ENCODE measurements at places on chromosomes 12 and 14.

GRCh38 chr14:58749066-58749669 lies 111.4 kb downstream of the DACT1 start:
- DNase-seq = no peak

GRCh38 chr12:109631302-109631701 lies 57.7 kb downstream of the MVK start:
- no peak for DNase-seq

- DNase-seq = no peak
These were observed 1073.6 kb downstream of the BCL11B start for GRCh38 chr14:98198385-98198784.

- no peak for DNase-seq
These were observed 613 bp downstream of the DUSP16 start for GRCh38 chr12:12562016-12562483.

DNA sequence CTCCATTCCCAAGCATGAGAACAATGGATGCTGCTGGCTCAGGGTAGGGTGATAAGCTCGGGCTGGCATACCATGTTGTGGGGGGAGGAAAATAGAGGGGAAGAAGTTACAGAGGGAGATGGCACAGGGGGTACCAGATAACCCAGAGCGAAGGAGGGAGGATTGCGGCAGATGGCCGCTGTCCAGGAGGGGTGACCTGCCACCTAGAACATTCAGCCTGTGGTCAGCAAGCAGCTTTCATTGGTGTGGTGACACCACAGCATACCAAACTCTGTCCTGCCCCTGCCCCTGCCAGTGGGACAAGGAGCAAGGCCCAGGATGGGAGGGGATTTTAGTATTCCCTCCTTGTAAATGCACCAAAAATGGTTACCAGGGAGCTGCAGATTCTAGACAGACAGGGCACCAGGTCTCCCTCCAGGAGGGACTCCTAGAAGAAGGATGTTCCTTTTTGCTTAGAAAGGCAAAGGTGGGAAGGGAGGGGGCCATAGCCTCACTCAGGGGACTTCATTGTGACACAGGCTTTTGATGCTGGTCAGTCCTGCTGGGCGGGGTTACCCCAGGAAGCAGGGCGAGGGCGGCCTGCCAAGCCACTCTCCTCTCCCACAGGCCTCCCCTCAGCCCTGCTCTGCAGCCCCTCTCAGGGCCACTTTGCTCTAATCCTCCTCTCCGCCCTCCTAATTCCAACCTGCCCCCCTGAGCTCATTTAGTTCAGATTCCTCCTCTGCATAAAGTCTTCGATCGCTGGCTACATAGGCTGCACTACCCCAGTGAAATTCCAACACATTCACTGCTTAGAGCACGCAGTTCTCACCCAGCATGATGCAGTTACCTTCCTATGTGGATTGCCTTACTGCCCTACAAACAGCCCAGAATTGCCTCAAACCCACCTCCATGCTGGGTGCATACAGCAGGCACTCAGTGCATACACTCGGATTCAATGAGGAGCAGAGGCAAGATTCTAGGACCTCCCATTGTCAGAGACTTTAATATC lies 36.0 kb upstream of the PLEKHG6 start:
- no peak for DNase-seq

DNA sequence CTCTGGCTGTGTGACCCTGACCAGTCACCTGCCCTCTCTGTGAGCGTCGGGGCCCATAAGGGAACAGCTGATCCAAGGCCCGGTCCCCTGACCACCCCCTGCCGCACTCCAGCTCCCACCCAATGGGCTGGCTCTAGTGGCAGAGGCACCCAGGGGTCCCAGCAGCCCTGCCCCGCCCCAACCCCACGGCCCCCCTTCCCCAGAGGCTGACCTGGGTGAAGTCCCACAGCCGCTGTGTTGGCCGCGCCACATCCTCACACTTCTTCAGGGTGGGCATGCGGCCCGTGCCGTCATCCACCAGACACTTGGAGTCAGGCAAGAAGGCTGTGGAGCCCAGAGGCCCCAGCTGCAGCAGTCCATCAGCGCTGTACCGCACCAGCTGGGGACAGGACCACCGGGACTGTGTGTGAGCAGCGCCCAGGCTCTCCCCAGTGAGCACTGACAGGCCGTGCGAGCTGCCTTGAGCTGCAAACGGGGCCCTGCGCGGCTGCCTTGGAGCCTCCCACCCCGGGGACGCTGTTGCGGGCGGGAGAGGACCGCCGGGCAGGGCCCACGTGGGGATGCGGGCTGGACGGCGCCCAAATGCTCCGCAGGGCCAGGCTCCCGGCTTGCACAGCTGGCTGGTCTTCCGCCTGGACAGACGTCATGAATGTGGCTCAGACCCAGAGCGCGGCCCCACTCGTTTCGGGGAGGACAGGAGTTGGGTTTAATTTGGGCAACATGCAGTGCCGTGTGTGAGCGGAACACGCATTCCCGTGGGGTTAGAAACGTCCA lies 53.5 kb downstream of the NOC4L start:
- no peak for DNase-seq

GRCh38 chr14:36519431-36520321 lies at the start of gene NKX2-1:
Gene NKX2-1 (minus strand): TSS chr14:36520232. CDS start chr14:36520129, 103 bp downstream.
- DNase-seq = no peak

DNA sequence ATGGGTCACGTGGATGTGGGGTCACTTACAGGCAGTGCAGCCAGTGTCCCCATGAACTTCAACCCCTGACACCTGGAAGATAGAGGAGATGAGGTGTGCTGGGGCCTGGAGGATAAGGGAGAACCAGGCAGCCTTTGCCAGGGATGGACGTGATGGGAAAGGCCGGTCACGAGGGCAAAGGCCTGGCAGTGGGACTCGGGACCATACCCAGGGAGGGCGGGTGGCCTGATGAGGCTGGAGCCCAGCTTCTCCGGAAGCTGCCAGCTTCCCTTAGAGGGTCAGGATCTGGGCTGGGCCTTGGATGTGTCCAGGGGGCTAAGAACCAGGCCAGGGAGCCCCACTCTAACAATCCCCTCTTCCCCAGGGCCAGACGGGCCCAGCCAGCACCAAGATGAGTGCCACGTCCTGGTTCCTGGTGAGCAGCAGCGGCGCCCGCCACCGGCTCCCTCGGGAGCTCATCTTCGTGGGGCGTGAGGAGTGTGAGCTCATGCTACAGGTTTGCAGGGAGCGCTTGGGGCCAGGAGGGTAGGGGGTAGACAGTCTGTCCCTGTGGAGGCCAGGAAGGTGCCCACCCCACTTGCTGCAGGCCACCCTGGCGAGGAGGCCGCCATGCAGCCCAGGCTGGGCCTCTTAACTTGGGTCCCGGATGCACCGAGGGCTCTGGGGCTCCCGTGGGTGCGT lies 3.1 kb downstream of the CEP170B start:
- DNase-seq = no peak

DNA sequence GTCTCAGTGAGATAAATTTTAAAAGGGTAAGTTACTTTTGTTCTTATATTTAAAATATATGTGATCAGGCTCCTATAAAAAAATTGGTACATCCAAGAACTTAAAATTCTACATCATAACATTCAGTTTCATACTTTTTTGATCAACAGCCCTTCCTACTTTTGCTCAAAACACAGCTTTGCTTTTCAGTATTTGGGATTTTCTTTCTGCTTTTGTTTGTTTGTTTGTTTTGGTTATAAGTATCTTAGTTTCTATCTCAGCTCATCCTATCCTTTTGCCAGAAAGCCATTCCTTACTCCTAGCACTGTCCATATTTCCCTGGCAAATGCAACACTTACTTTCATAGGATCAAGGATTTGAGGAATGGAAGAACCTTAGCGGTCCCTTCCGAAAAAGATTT lies 4.7 kb upstream of the PCED1B start:
- no peak for DNase-seq

DNA sequence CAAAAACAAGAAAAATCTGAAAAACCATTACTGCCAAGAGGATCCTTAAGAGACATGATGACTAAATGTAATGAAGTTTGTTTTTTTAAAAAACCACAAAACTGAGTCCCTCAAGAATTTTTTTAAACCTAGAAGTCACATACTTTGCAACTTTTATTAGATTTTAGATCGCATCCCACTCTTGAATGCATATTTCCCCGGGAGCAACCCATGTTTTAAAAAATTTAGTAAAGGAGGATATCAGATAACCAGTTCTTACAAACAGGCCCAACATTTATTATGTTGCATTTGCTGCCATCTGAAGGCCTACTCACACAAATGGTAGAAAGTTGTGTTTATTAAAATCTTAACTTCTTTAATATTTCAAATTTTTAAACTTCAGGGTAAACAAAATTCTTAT lies 44.3 kb upstream of the CCT2 start:
- DNase-seq = no peak

DNA sequence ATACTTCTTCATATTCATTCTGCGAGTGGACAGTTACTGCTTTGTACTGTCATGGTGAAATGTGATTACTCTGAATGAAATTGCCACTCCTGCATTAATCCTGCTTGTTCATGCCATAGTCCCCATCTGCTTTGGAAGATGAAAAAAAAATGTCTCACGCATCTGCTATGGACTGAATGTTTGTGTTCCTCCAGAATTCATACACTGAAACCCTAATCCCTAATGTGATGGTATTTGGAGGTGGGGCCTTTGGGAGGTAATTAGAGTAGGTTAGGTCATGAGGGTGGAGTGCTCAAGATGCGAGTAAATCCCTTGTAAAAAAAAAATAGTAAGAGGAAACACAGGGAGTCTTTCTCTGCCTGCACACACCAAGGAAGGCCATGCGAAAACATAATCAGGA lies 427.2 kb downstream of the TMTC2 start:
- no peak for DNase-seq

GRCh38 chr14:61885203-61885961 lies 123.2 kb downstream of the SNAPC1 start:
- DNase-seq = no peak

- DNase-seq = no peak
These were observed 2.9 kb downstream of the SLC24A4 start for GRCh38 chr14:92325835-92326234.

DNA sequence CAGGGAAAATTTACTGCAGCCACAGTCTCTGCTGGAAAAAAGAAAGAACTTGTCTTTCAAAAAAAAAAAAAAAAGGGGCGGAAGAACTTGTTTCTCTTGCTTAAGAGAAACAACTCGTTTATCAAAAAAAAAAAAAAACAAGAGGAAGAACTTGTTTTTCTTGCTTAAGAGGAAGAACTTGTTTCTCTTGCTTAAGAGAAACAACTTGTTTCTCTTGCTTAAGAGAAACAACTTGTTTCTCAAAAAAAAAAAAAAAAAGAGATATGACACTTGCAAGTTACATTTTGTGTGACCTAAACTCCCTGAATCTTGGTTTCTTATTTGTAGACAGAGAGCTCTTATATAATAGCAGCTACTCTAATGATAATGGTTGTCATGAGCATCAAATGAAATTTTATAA lies 44.7 kb upstream of the USP15 start:
- DNase-seq = no peak

GRCh38 chr14:101595887-101596721 lies 34.8 kb downstream of the DIO3 start:
- DNase-seq = no peak

DNA sequence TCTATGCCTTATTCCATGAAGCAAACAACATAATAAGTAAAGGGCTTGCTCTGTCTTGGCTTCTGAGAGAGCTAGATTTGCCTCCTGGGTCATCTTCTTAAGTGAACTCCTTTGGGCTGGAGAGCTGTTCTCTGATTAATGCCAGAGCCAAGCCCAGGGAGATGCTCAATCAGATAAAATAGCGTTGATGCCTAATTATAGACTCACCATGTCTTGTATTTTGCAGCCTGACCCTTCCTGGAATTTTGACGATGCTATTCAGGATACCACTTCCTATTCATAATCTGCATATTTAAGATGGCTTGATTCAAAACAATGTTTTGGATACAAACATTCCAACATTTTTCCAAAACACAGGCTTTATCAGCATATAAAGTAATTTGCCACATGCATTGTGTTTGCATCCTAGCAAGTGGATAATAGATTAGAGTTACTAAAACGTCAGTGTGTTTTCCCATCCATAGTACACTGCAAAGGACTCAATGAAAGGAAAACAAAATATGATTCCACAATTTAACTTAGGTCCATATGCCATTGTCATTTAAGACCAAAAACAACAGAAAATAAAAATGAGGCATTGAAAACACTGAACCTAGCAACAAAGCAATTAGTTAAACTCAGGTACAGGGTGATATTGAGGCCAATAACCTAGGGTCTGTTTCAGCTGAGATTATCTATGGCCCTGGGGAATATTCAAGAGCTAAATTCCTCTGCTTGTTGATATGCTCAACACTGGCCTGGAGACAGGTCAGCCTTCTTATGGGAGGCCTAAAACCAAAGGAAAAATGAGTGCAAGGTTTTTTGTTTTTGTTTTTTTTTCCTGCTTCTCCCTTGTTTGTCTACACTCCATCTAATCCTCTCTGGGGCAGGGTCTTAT lies 184.2 kb upstream of the FOXN3 start:
- no peak for DNase-seq

DNA sequence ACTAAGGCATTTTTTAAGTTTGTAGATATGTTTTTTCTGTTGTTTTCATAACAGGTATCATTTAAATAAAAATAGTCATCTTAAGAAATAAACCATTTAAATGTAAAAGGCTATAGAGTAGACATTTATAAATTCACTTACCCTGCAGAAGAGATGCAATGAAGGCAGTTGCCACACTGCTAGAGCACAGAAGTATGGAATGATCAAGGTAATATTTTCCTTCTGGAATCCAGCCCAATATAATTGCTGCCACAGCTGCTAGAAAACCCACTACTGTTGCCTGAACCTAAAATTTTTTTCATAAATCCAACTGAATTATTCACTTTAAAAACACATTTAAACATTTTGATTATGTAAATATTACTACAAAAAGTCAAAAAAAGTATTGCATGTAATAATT lies 69.2 kb downstream of the SLC41A2 start:
- DNase-seq = no peak

- no peak for DNase-seq
These were observed 122.7 kb upstream of the LMNTD1 start for GRCh38 chr12:25675808-25676207.

DNA sequence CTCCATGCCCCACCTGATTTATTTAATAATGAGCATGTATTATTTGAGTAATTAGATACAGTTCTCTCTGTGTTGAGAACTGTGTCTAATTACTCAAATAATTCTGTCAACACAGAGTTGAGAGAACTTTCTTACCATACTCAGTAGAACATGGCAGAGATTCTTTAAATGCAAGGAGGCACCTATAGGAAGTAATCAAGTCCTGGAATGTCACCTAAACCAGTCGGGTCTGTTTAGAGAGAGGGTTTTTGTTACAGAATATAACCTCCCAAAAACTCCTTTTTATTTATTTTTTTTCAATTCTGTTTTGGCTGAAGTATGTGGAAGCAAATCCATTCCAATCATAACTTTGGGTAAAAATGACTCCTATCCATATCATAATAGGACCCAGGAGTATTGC lies 37.5 kb upstream of the CIT start:
- no peak for DNase-seq
